ENCODE measurements at places on chromosomes 1 and 21.

- no peak for DNase-seq
Observed at GRCh38 chr1:203311368-203312301, 6.3 kb downstream of the BTG2 start.

GRCh38 chr1:198809247-198809646 is 170.4 kb downstream of the PTPRC start:
- DNase-seq: no peak

DNA sequence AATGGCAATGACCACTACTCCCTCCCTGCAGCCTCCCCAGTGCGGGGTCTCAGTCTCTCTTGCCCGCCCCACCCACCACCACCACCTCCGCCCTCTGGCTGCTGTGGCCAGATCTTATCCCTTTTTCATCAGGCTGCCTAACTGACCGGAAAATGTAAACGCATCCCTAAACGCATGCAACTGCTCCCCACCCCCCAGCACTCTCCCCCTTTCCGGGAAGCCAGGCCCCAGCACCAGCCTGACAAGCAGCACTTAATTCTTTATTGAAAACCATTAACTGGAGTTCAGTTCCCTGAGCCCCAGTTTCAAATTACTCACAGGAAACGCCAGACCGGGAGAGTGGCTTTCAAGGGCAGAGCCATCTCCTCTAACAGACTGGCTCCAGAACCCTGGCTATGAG is 147.7 kb downstream of the DMRTA2 start:
- DNase-seq: no peak

DNA sequence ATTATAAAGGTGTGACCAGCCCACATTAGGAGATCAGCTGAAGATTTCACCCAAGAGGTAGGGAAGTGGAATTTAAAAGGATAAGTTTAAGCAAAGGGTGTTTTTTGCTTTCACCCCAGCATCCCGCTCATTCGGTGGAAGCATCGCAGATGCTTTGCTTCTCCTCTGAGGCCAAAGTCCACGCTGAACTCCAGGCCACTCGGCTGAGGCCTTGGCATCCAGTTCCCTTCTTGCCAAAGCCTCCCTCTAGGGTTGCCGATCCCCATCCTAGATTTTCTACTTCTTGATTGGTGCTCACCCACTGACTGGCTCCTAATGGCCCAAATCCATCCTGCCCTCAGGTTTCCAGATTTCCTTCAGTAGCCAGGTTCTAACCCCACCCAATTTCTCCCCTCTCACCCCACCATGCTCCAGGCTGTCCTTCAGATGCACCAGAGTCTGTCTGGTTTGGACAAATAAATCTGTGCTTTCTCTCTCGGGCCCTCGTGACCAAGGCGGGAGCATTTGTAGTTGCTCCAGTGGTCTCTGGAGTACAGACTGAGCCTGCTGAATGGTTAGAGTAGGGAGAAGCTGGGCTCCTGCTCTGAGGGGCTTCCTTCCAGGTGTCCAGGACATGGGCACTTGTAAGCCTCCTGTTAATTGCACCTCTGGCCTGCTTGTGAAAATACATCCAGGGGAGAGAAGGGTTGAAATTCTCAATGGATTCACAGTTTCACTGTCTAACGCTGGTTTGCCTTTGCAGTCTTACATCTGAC is 193.2 kb downstream of the C1orf94 start:
- no peak for DNase-seq

Data from activated CD4-positive, alpha-beta T cell treated with anti-CD3 and anti-CD28 coated beads, Interleukin-2, amount 50 U/mL, for 24 hours (primary cell).